ENCODE measurements at places on chromosomes 3 and 15.
A peak's percentile ranks its signal among the peaks of the same experiment; 100 is the strongest.

GRCh38 chr15:96334017-96334704, 3.7 kb downstream of the NR2F2 start:
- no peak for DNase-seq

DNA sequence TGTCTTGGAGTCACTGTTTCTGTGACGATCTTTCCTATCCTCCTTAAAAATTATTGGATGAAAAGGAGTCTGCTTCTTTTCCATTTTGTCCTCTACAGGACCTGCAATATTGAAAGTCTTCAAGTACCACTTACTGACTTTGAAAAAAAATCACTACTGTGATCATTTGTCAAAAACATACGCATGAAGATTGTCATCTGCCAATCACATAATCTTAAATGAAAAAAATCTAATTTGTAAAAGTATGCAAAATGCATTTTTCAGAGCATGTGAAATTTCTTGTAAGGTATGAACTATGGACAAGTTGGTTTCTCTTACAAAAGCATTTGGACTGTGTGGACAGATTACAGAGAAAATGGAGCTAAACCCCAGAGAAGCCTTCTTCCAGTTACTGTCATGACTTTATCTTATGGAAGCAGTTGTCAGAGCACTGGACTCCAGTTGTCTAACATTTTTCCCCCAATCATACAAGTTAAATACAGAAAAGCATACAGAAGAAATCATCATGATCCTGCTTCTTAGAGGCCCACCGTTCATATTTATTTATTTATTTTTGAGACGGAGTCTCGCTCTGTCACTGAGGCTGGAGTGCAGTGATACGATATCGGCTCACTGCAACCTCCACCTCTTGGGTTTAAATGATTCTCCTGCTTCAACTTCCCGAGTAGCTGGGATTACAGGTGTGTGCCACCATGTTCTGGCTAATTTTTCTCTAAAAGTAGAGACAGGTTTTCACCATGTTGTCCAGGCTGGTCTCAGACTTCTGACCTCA, 3.4 kb upstream of the PXK start:
- no peak for DNase-seq

DNA sequence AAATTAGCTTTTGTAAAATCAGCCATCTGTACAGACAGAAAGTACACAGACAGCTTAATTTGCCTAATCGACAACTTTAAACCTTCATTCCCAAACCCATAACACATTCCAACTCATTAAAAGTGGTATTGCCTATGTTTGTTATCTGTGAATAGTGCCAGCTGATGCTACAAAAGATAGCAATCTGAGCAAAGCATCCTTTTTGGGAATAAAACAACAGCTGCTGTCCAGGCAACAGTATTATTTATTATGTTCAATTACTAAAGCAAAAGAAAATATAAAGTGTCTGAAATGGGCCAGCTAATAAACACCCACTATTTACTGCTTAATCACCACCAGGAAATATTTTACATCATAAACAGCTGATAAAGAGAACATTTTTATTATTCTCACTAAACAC, 134.8 kb upstream of the ABI3BP start:
- no peak for DNase-seq

DNA sequence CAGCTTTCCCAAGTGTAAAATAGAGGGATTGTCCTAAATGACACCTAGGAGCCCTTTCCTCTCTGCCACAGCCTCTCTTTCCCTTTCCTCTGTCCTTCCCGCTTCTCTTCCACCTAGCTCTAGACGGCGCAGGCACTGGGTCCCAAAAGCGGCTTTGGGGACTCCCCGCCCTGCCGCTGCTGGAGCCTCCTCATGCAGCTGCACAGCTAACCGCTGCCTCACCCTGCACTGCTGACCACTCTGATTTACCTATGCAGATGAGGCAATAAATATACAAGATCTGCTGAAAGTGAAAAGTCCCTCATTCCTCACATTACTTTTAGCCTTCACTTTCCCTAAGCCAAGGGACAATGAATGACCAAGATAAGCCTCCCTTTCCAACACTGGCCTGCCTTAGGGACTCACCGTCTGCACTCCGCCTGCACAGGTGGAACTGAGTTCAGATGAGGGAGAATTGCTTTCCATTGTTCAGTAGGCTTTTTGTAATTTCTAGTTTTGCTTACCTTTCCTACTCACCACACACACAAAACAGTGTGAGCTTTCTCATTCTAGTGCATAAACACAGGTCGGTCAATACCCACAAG, 197.5 kb upstream of the BCL6 start:
- DNase-seq: no peak

DNA sequence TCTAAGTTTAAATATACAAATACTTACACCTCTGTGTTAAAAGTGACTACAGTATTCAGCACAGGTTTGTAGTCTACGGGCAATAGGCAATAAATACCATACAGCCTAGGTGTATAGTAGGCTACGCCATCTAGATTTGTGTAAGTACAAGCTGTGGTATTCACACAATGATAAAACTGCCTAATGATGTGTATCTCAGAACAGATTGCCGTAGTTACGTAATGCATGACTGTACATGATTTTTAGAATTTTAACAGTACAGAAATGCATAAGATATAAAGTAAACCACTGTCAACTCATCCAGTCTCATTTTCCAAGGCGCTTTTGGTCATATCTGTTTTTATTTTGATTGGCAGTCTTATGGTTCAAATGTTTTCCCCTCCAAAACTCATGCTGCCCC, 365.7 kb downstream of the CTNNB1 start:
- DNase-seq: no peak

DNA sequence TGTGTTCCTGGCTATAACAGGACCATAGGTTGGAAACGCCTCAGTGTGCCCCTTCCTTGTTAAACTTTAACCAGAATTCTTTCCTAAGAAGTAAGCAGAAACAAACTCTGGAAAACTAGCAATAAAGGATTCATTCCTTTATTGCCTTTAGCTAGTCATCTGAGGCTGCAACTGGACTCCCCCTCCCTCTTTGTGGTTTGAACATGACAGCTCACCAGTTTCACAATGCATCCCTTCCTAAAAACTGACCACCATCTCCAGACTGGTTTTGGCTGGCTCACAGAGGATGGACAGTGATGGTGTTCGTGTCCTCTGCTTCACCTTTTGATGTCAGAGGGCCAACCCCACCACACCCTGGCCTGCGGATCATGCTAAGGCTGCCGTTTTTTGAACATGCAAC, 27.9 kb upstream of the TGFBR2 start:
- DNase-seq: no peak

- no peak for DNase-seq
Observed at GRCh38 chr3:129418041-129418973, 10.1 kb downstream of the EFCAB12 start.

- no peak for DNase-seq
Observed at GRCh38 chr15:82554849-82555248, 14.6 kb upstream of the RPS17 start.

DNA sequence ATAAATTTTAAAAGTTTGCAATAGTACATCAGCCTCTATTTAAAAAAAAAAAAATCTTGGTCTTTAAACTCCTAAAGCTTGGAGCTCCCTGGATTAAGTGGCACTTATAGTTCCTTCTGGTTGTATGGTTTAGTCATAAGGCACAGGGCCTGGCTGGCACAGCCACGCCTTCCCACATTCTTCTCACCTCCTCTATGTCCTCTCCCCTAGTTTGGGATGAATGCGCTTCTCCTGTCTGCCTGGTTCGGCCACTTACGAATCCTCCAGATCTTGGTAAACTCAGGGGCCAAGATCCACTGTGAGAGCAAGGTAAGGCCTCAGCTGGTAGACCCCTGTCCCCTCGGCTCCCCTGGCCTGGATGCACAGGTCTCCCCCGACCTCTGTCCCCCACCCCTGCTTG, 10.0 kb downstream of the ANKDD1A start:
- DNase-seq: no peak

DNA sequence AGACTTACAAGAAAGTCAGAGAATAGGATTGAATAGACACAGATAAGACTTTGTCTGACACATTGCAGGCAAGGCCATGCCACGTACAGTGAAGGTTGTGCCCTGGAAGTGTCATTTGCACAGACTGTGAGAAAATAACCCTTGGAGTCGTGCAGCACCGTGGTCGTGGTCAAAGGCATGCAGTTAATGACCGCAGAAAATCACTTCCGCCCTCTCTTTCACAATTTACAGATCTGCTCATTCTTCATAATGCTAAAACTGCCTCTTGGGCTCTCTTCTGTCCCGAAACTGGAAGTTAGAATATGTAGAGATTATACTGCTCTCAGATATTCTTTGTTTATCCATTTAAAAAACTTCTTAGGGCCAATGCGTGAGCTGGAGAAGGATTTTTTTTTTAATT, 73.2 kb upstream of the CTXND1 start:
- no peak for DNase-seq

DNA sequence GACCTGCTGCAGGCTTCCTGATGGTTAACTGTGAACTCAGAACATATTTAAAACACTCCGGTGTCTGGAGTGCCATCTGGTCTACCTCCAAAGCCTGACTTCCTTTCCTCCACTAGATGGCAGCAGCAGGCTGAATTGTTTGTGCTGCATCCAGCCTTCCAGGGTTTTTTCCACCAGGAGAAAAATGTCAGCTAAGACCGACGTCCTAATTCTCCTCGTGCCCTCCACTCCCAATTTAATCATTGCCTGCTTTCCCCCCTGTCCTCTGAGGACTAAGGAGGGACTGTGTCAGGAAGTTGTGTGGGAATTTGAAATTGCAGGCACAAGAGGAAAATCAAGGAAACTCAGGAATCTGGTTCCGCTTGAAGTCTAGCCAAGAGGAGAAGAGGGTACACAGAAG, 165.2 kb upstream of the UMPS start:
- no peak for DNase-seq

DNA sequence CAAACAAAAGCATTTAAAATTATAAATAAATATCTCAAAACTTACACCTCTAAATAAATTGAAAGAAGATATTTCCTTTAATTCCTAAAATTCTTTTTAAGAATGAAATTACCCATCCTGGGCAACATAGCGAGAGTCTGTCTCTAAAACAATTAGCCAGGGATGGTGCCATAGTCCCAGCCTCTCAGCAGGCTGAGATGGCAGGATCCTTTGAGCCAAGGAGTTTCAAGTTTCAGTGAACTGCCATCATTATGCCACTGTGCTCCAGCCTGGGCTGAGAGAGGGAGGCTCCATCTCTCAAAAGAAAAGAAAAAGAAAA, 25.4 kb downstream of the AADAC start:
- no peak for DNase-seq

DNA sequence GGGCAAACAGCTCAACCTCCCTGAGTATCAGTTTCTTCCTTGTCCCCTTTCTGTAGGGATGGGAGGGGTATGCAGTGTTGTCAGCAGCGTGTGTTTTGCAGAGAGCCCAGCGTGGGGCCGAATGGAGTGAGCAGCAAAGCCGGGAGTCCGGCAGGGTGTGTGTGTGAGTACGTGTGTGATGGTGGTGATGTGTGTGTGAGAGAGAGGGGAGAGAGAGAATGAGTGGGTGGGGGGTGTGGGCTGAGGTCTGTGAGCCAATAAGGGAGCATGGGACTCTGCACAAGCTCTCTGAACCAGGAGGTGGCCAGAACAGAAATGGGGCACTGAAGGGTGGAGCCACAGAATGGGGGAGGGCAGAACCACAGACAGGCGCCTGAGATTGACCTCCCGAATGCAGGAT, 43.8 kb downstream of the IFT122 start:
- no peak for DNase-seq

DNA sequence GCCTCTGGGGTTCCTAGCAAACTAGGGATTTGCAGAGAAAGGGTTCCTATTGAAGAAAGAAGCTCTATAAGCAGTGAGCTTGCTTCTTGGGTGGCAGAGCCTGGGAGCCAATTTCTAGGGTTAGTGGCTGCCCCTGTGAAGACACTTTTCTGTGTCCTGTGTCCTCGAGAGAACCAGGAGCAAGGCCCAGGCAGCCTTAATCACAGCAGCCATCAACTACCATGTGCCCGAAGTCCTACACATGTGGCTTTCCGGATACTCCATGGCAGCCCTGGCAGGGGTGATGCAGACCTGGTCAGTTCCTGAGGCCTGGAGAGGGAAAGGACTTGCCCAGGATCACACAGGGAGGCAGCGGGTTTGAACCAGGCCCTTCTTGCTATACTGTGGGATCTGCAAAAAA, 27.7 kb upstream of the TSPAN3 start:
- no peak for DNase-seq

- no peak for DNase-seq
Observed at GRCh38 chr3:39178553-39178952, 13.8 kb downstream of the XIRP1 start.

DNA sequence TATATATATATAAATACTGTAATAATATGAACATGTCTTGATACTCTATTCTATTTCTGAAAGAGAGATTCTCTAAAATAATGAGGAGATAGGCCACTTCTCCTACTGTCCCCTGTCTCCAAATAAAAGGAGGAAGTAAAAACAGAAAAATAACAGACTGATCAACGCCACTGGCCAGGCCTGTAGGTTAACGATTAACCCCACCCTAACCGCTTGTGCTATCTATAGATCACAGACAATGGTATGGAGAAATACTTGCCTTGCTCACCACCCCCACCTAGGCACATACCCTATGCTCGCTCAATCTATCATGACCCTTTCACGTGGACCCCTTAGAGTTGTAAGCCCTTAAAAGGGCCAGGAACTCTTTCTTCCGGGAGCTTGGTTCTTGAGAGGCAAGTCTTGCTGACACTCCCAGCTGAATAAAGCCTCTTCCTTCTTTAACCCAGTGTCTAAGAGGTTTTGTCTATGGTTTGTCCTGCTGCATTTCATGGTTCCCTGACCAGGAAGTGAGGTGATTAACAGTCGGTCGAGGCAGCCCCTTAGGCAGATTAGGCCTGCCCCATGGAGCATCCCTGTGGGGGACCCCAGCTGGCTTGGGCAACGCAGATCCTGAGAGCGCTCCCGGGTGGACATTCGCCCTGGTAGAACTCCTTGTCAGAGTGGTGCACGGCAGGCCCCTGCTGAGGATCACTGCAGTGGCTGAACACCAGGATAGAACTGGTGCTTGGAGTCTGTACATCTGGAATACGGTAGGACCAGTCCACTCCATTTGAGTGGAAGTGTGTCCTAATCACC, 521.8 kb upstream of the CNTN3 start:
- DNase-seq: no peak

- no peak for DNase-seq
Observed at GRCh38 chr3:156217674-156218352, 97.4 kb downstream of the KCNAB1 start.

- peak; percentile 20 for DNase-seq
Observed at GRCh38 chr15:89654847-89655805, at the start of gene KIF7. Gene KIF7 (minus strand): TSS chr15:89655467. CDS start chr15:89652930, 2,537 bp downstream.

GRCh38 chr15:90907838-90908507, 4.9 kb downstream of the MAN2A2 start:
- no peak for DNase-seq

- DNase-seq: no peak
Observed at GRCh38 chr3:188421836-188422540, 268.0 kb downstream of the LPP start.

- DNase-seq: no peak
Observed at GRCh38 chr3:138513090-138513843, 78.9 kb downstream of the ESYT3 start.

- no peak for DNase-seq
Observed at GRCh38 chr3:182802413-182803390, 9.4 kb downstream of the ATP11B start.

All from stimulated activated CD4-positive, alpha-beta T cell treated with anti-CD3 and anti-CD28 coated beads, TNF-alpha, amount 100 ng/mL, for 48 hours (primary cell).